ENCODE measurements at places on chromosomes 3 and 15.

- DNase-seq = no peak
Observed at GRCh38 chr3:84440291-84440690, 518.5 kb upstream of the CADM2 start.

DNA sequence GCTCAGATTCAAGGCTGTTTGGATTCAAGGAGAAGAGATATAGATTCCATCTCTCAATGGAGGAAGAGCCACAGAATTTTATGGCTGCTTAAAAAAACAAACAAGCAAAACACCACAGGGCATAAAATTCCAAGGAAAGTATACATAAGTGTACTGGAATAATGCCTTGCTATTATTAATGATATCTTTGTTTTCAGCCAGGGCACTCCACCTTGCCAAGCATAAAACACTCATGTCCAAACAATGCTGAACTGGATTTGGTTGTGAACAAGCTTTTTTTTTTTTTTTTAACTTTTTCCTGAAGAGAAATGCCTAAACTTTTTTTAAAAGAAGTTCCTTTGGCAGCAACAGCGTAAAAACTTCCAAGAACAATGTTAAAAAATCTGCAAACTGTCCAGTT, 4.8 kb upstream of the CLSTN2 start:
- DNase-seq = no peak

- no peak for DNase-seq
Observed at GRCh38 chr3:153247331-153248330, 85.6 kb downstream of the RAP2B start.

GRCh38 chr15:64515196-64515595, 54.8 kb downstream of the ZNF609 start:
- no peak for DNase-seq

- no peak for DNase-seq
Observed at GRCh38 chr3:51379746-51380455, 5.2 kb upstream of the MANF start.

DNA sequence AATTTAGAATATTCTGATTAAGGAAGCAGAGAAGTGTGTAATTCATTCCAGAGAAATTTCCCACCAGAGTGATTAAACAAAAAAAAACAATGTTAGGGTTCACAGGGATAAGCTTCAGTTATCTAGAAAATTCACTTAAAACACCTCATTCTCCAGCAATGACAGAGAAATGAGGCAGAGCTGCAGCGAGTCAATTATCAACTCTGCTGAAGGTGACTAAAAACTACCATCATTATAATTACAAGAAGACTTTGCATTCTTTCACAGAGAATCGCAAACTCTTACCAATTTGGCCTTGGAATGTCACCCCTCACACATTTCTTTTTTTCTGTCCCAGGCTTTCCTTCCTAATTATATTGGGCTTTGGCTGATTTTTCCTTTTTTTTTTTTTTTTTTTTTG, 117.1 kb downstream of the RAB11A start:
- DNase-seq = no peak

DNA sequence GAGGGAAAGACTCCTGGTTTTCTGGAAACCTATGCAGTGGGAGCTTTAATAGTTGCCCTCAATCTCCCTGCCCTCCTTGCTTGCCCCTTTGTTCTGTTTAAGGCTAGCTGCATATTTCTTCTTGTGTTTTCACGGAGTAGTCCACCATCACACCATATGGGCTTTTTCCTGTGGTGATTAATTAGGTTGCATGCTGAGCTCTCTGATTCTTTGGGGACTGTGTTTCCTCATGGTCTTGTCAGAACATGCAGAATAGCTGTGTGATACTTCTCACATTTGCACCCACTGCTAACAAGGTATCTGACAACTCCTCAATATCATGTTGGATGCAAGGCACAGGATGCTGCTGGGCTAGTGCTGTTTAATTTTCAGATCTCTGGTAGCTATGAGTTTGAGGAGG, 139.6 kb downstream of the PTPRG start:
- DNase-seq = no peak

DNA sequence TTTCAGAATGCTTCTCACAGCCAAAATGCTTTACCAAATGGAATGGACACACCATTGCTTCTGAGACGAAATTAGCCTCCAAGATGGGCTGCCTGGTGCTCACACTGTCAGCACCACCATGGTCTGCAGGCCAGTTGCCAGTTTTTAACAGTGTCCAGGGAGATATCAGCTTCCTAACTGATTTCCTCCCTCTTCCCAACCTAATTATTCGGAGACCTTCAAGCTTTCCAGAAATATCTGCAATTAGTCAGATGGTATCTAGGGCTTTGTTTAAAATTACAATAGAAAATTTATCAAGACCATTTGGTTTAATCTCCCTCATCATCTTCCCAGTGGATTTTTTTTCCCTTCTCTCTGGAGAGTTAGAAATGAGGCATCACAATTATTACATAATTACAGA, 287.5 kb downstream of the ZPLD1 start:
- DNase-seq = no peak

DNA sequence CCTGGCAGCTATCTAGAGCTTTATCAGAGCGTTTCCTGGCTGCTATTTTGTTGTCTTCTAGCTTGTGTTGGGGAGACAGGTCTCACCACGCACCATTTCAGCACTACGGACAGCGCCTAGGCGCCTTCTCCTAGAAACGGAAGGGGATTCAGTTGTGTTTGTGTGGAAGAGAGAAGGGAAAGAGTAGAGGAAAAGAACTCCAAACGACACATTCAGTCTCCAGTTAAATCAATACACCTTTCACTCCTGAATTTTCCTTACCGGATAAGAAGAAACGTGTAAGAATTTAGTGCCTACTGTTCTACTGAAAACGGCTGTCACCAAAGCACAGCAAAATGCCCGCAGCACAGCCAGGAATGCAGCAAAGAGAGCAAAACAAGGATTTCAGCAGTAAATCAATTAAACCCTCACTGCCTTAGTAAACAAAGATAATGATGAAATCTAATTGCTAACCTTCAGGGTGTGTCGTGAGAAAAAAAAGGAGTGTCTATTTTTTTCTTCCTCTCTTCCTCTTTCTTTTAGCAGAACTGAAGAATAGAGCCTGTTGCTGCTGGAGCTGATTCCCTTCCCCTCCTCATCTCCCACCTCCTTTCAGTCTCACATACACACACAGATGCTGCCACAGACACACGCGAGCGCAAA, 412 bp upstream of the CTXN2 start:
- DNase-seq = no peak

GRCh38 chr3:131551761-131552160, 49.0 kb upstream of the MRPL3 start:
- no peak for DNase-seq

- no peak for DNase-seq
Observed at GRCh38 chr3:71491154-71491752, 92.3 kb downstream of the FOXP1 start.

DNA sequence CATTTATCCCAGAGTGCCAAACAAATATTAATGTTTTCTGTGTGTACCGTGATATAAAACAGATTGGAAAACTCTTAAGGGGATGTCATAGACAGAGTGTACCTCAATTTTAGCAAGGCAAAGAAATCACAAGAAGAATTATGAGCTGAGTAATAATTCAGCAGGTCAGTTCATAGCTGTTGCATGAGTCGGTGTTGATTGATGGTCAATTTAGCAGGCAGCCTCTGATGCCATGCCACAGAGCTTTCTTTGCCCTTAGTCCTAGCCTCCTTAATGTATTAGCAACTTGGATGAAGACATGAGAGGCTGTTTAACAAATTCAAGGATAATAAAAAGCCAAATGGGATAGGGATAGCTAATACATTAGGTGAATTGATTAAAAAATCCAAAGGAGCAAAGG, 6.8 kb downstream of the SLC35A5 start:
- no peak for DNase-seq

DNA sequence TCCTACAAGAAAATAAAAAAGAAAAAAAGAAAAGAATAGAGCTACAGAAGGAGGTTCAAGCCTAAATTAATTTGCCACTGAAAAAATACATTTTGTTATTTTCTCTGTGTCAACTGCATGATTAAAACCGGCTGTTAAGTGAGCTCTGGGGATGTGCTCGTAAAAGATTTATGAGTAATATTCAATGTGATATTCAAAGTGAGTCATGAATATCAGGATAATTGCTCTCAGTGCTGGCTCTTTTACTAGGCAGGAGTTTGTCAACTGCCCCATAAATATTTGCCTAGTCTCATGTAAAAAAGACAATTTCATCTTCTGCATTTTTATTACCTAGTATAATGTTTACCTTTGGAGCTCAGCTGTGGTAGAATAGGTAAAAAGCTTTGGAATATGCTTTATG, 78.9 kb downstream of the CDIN1 start:
- no peak for DNase-seq

GRCh38 chr3:14988988-14989394, 41.6 kb downstream of the NR2C2 start:
- no peak for DNase-seq

GRCh38 chr3:172506094-172506493, 17.1 kb downstream of the TNFSF10 start:
- DNase-seq = no peak

DNA sequence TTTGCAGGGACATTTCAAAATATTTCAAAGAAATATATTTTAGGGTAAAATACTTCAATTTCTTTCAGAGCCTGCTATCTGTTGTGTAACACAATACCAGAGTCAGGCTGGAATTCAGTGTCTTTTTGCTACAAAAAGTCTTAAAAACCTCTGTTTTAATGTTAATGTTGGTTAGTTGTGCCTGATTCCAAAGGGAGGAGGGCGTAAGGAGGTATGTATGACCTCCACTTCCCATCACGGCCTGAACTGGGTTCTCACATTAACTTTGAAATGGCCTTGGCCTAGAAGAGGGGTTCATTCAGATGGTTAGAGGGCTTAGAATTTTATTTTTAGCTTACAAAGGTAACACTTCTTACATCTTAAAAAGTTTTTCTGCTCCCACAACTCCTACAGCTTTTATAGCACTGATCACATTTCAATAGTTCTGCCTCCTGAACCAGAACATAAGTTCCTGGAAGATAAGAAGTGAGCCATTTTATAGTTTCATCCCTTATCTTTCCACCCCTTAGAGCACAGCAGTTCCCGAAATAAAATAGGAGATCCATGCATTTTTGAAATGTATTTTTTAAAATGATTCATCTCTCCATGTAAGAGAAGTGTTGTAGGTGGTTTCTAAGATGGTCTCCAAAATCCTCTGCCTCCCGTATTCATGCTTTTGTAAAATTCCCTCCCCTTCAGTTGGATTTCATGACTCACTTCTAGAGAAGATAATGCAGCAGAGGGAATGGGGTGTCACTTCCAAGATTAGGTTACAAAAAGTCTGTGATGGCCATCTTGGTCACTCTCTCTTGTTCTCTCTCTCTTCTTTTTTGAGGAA, 543.1 kb upstream of the NECTIN3 start:
- no peak for DNase-seq

DNA sequence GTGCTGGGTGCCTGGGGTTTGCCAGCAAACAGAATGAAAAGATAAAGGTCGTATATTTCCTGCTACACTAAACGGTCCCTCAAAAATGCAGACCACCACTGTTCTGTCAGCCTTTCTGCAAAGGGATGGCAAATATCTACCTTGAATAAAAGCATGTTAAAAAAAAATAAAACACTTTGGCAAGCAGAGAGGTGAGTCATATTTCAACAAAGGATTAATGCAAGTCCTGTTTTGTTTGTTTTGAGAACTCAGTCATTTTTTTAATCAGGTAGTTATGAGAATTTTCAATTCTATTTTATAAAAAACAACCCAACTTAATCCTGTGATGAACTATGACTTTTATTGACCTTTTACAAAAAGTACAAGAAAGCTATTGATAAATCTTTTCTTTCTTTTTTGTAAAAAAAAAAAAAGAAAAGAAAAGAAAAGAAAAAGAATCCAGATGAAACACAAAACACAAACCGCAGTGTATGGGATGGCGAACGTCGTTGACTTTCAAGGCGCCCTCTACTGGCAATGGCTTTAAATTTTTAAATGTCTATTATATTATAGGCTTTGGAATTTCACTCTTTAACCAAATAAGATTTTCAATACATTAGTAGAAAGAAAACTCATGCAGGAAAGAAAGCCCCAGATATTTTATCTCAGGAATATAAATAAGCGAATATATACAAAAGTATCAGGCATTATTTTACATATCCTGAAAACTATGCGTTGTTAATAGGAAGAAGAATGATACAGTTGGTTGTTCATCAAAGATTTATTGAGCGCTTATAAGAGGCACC, 87.8 kb downstream of the NCEH1 start:
- DNase-seq = no peak

DNA sequence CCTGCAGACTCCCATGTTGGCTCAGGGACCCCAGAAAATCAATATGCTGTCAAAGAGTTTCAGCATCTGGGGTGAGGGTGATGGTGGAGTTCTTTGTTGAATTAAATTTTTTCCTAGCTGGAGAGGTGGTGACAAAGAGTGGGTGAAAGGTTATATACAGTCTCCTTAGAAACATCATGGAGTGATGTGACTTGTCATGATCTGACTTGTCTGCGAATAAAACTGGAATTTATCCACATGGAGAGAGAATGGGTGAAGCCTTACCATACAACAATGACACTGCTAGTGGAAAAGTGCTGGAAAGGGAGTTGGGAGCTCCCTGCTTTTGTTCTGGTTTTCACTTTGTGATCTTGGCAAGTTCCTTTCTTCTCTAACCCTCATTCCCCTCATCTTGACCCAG, 75.0 kb downstream of the ARNT2 start:
- DNase-seq = no peak

DNA sequence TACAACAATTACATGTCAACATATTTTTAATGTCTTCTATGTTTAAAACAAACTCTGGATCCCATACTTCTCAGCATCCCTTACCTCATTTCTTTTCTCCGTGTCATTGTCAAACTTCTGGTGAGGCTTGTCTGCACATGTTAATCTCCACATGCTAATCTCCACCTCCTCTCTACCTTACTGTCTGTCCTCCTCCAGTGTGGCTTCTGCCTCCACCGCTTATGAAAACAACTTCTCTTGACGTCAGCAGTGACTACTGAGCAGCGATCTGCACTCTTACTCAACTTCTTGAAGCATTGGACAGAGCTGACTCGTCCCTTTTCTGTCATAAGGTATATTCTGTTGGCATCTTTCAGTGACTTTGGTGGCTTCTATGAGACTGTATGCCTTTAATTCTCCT, 338.2 kb upstream of the THRB start:
- DNase-seq = no peak

- DNase-seq = no peak
Observed at GRCh38 chr3:142056656-142057330, 92.6 kb downstream of the TFDP2 start.

- DNase-seq = no peak
Observed at GRCh38 chr15:68205558-68205944, 419 bp upstream of the CALML4 start.

DNA sequence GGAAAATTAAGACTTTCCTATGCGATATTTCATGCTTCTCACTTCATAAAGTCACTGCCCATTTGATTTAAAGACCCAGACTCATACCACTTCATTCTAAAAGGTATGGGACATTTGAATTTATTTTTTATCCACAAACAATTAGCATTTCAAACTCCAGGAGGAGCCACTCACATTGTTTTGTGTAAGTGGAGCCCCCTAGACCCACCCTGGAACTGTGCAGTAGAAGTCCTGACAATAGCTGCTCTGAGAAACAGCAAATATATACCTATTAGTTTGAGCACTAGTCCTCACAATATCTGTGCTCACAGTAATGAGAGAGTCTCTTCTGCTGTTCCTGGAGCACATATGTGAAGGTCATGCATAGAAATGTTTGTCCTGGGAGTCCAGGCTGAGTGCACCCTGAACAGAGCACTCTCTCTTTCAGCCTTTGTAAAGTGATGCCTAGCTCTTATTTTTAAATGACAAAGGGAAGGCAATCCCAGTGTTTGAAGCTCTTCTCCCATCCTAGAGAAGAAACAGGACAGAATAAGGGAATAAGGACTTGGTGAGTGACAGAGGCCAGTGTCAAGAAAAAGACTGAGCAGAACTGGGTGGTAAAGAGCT, 127.5 kb upstream of the STRIT1 start:
- DNase-seq = no peak

GRCh38 chr15:36484038-36484778, 95.2 kb upstream of the CDIN1 start:
- no peak for DNase-seq

All from stimulated activated CD4-positive, alpha-beta T cell treated with anti-CD3 and anti-CD28 coated beads, Interleukin-1b, Interleukin-23, amount 100 ng/mL, for 1 hour (primary cell).